Fibroblast of the aortic adventitia (primary cell): ENCODE measurements at places on chromosomes 5 and 9. TPM values are rescaled to one million over a fixed set of nuclear protein-coding genes. Genes with fewer than 3 reads are reported as not detected.

Gene CCL19
- not detected in 2 replicates for total RNA-seq

Gene IFNA17
- total RNA-seq = not detected in 2 replicates

Gene ATOSB
- total RNA-seq = 14.1 and 22.1 TPM in 2 replicates

Gene SLC6A19
- total RNA-seq = not detected in 2 replicates

Gene PTGR1
- 76.0 and 88.4 TPM in 2 replicates for total RNA-seq

Gene PRKAA1
- 115 and 154 TPM in 2 replicates for total RNA-seq

Gene POU5F2
- total RNA-seq = 1.2 and 3.1 TPM in 2 replicates

Gene PCDHGC5
- total RNA-seq = 7.0 and 10.5 TPM in 2 replicates

Gene LVRN
- 0.90 TPM in 1 of 2 replicates, not detected in the other for total RNA-seq

Gene PAEP
- not detected in 2 replicates for total RNA-seq

Gene NAIP
- total RNA-seq = 4.3 and 6.8 TPM in 2 replicates

Gene MYOZ3
- total RNA-seq = 0.16 and 0.72 TPM in 2 replicates

Gene SV2C
- 0.08 TPM in 1 of 2 replicates, not detected in the other for total RNA-seq

Gene NDUFA8
- total RNA-seq = 23.5 and 25.2 TPM in 2 replicates

Gene CCDC112
- 12.6 and 30.7 TPM in 2 replicates for total RNA-seq

Gene CNTNAP3B
- total RNA-seq = 6.4 and 118 TPM in 2 replicates

Gene KCNV2
- total RNA-seq = not detected in 2 replicates

Gene FOXD4L6
- not detected in 2 replicates for total RNA-seq

Gene IFNB1
- total RNA-seq = not detected in 2 replicates

Gene SIGMAR1
- 71.3 and 97.8 TPM in 2 replicates for total RNA-seq

Gene C1QTNF2
- 0.57 and 2.0 TPM in 2 replicates for total RNA-seq
